ENCODE measurements at places on chromosomes 7 and 10. TPM values are rescaled to one million over a fixed set of nuclear protein-coding genes. Genes with fewer than 3 reads are reported as not detected.

The MUC3A gene
- total RNA-seq = 0.74 TPM

The MPP7 gene
- 58.6 TPM for total RNA-seq

The AGR2 gene
- total RNA-seq = not detected

The COL13A1 gene
- total RNA-seq = 0.48 TPM

The ELN gene
- 999 TPM for total RNA-seq

GRCh38 chr7:122136639-122137245, 7.3 kb downstream of the AASS start:
- no peak for DNase-seq

DNA sequence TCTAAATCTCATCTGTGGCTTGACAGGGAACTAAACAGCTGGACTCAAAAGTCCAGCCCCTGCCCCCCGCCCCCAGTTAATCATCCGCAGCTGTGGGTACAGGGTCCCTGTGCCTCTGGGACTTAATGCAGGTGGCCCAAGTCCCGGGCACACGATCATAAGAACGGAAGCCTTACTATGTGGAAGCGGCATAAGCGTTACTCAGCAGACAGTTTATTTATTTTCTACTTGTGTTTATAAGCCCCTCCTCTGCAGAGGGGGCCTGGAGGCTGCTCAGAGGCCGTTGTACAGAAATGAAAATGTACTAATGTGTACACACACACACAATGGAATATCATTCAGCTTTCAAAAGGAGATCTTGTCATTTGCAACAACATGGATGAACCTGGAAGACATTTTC, 158.0 kb upstream of the TNS3 start:
- no peak for DNase-seq

GRCh38 chr7:676246-676971, 50.1 kb upstream of the DNAAF5 start:
- peak; percentile 51 for DNase-seq

GRCh38 chr10:124500757-124501156, 39.1 kb downstream of the LHPP start:
- no peak for DNase-seq

DNA sequence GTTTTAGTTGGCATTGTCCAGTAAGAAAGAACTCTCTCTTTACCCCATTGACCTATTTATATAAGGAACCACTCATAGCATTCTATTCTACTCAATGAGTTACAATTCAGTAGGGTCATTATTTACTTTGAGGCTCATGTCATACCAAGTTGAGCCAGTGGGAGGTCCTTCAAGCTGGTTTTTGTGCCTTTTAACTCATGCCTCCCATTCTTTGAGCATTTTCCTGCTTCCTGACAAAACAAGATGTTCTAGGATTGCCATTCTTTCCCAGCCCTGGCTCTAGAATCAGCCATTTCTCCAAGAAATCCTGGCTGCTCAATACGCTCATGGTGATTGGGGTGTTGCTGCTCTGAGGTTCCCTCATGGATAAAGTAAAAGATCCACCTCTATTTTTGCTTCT, 250.1 kb downstream of the ABCA13 start:
- DNase-seq = no peak

DNA sequence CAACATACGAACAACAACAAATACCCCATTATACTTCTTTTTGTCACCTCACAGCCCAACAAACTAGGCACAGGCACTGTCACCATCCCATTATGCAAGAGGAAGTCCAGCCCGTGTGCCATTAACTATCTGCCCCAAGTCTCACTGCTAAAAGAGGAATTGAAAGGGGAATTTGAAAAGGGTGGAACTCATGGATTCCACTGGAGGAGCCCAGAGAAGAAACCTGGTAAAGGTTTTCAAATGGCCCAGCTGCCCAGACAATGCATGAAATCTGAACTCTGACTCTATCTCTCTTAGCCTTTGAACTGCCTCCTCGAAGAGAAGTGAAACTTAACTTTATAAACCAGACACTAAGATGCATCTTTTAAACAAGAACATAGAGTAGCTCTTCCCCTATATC, 130.0 kb downstream of the PLXNA4 start:
- DNase-seq = peak; percentile 6

DNA sequence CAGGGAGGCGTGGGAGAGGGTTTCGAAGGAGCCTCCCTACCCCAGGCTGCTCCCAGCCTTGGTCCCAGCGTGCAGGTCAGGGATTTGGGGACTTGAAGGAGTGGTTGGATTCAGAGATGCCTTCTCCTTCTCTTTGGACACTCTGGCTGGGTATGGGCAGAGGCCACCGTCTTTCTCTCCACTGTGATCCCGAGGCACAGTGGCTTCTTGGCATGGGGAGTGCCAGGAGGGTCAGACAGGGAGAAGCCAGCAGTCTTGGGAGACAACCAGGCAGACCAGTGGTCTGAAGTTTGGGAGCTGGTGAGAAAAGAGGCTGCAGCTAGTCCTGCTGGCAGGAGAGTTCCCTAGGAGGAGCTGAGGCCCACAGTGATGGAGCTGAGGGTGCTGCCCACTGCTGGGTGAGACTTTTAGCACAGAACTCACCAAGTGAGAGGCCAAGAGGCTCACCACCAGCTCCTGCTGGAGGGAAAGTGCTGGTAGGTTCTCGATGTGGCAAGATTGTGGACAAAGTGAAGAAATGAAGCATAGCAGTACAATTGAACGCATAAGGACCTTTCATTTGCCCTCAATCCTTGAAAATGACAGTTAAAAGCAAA, 35.2 kb upstream of the WDFY4 start:
- no peak for DNase-seq

GRCh38 chr7:66847879-66848790, 72.9 kb upstream of the TMEM248 start:
- DNase-seq = no peak

DNA sequence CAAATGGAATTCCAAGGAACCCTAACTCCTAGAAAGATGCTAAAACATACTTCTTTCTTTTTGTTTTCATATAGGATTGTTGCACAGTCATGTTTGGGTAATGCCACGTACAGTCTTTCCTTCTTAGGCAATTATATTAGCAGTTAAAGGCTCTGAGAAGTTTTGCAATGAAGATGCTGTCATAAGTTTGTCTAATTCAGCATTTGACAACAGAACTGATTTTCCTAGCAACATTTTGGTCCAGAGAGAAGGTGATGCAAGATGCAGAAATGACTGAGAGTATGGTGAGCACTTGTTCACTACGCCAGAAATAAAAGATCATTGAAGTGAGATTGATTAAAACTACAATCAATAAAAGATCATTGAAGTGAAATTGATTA, 184.0 kb upstream of the PLXNA4 start:
- no peak for DNase-seq

DNA sequence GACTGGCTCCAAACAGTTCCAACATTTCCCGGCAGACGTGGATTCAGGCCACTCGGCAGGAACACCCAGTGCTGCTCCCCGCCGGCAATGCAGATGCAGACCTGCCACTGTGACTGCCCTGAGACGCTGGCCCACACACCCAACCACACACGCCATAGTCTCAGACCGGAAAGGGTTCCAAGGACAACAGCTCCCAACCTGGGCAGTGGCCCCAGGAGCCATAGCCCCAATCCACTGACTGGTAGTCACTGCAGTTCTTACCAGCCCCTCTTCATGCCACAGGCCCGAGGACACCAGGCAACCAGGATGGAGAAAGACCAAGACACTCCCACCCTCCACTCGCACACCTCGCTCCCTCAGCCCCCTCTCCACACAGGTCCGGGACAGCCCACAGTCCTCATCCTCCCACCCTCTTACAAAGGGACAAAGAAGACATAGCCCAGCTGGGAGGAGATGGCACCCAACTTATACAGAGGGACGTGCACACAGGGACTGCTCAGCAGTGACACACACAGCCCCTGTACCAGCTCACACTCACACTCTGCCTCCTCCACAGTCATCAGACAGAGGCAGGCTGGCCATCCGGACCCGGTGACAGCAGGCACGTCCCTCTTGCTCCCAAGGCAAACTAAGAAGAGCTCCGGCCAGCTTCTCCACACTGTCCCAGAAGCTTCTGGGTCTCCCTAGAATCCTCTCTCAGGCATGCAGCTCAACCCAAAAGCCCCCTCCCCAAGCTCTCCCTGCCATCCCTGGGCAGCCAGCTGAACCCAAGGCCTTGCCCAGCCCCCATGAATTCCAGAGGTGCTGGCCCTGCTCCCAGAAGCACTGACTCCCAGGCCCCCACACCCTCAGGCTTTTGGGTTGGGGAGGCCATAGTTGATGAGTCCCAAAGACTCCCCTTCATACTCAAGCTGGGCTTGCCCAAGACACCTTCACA, 24.8 kb downstream of the KCNH2 start:
- DNase-seq = no peak

GRCh38 chr10:78361031-78361430, 327.4 kb downstream of the RPS24 start:
- DNase-seq = no peak

- no peak for DNase-seq
These were observed 31.8 kb downstream of the NUDT1 start for GRCh38 chr7:2273866-2274265.

GRCh38 chr10:31757386-31757791, 171.2 kb downstream of the ARHGAP12 start:
- DNase-seq = peak; percentile 90

Measured in posterior vena cava (tissue), 2 donors.